ENCODE measurements at places on chromosomes 12 and 14.
A peak's percentile ranks its signal among the peaks of the same experiment; 100 is the strongest.

GRCh38 chr14:43260056-43260455 is 1247.0 kb downstream of the FSCB start:
- DNase-seq, result no peak

DNA sequence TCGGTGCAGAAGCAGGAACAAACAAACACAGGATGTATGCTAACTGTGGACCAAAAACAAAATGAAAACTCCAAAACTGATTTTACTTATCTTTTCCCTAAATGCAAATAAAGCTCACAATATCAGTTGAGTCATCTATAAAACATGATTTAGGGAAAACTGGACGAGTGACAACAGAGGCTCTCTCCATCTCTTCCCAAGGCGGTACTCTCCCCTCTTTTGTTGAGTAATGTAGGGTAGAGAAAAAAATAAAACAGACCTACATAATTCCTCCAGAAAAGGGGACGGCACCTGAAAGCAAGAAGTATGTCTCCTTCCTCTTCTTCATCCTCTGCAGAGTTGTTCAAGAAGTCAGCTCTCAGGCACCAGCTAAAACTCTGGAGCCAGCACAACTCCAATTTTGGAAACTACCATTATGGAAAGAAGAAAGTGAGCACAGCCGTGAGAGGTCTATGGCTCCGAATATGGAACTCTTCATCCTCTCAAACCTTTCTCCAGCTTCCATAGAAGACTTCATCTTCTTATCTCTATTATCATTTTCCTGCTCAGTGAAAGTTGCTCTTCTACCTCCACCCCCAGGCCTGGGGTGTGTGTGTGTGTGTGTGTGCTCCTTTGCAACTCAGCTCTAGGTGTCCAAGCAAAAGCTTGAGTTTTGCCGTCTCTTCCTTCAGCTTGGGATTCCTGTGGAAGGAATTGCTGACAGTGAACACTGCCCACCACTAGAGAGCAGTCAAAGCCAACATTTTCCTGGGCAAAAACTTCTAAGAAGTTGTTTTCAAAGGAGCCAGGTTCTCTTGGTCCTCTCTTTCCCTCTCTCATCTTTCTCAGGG is 155.4 kb downstream of the DIO2 start:
- DNase-seq, result peak; percentile 21

GRCh38 chr12:57782608-57783465 is at the start of gene TSFM:
TSS of gene TSFM (plus strand) at chr12:57782787. CDS start at chr12:57782802, 15 bp downstream.
- DNase-seq, result peak; percentile 39

- no peak for DNase-seq
Measured at GRCh38 chr14:90274019-90274418, 17.7 kb downstream of the PSMC1 start.

- no peak for DNase-seq
Measured at GRCh38 chr14:94628578-94628977, 16.4 kb downstream of the SERPINA3 start.

- no peak for DNase-seq
Measured at GRCh38 chr14:91291786-91292405, 47.4 kb upstream of the GPR68 start.

Data from DMS 273 treated with DMSO at 0.1 percent for 48 hours (cell line).